Fibroblast of gingiva (primary cell): ENCODE measurements at places on chromosomes 6 and 20.

DNA sequence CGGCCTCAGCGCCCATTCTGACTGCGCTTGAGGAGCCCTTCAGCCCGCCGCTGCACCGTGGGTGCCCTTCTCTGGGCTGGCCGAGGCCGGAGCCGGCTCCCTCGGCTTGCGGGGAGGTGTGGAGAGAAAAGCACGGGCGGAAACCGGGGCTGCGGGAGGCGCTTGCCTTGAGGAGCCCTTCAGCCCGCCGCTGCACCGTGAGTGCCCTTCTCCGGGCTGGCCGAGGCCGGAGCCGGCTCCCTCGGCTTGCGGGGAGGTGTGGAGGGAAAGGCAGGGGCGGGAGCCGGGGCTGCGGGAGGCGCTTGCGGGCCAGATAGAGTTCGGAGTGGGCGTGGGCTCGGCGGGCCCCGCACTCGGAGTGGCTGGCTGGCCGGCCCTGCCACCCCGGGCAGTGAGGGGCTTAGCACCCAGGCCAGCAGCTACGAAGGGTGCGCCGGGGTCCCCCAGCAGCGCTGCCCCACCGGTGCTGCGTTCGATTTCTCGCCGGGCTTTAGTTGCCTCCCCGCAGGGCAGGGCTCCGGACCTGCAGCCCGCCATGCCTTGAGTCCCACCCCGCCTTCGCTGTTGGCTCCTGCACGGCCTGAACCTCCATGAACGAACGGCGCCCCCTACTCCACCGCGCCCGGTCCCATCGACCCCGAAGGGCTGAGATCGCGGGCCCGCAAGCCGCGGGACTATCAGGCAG, 45.7 kb upstream of the MCUR1 start:
- no peak for DNase-seq

DNA sequence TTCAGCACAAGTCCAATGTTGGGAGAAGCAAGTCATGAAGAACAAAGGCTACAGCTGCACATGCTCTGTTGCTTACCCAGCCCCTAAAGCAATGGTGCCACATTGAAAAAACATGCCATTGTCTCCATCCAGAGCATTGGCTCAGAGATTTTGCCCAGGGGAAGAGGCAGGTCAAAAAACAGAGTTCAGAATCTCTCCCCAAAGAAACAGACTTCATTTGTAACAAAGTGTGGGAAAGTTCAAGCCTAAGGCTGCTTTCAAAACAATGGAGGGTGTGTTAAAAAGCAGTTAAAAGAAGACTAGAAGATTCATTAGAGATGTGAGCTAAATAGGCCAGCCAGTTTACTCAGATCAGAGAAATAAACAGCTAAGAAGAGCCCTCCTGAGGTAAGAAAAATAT, 63.6 kb downstream of the DZANK1 start:
- DNase-seq, result no peak

- peak; percentile 83 for DNase-seq
These were observed 13.8 kb upstream of the TLDC2 start for GRCh38 chr20:36861875-36862801.

GRCh38 chr6:82129797-82130196, 117.7 kb downstream of the IBTK start:
- DNase-seq, result no peak
